Adrenal gland (tissue), 19 donors: ENCODE measurements at places on chromosomes 2 and 18. TPM values are rescaled to one million over a fixed set of nuclear protein-coding genes. Genes with fewer than 3 reads are reported as not detected.

C2orf92 gene
- polyA plus RNA-seq = 4.1 TPM

TXNDC2 gene
- 0.22 TPM for polyA plus RNA-seq

CNRIP1 gene
- 15.5 TPM for polyA plus RNA-seq

C2orf72 gene
- 1.4 TPM for polyA plus RNA-seq

RBKS gene
- 14.6 TPM for polyA plus RNA-seq

DNA sequence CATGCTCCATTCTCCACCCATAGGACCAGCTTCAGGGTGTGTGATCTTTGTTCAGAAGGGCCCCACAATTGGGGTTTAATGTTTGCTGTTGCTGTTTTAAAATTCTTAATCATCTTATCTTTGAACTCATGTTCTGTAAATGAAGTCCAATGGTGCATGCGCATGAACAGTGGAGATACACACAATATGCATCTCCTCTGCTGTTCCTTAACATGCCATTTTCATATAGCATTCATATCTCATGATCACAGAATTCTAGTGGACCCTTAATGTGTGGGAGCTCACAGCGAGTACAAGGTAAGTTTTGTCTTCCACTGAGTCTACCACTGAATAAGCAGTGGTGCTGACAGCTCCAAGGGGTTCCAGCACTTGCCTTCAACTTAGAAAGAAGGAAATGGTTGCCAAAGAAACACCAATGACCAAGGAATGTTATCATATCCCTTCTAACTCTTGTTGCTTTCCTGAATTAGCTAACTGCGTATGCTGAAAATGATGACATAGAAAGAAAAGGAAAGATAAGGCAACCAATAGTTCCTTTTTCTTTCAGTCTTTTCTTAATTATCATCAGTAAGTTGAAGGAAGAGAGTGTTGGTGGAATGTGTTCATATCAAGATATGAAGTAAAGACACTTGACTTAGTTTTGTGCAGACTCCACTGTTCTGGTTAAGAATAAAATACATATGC is 258.9 kb upstream of the FBXO11 start:
- DNase-seq = no peak
- no peaks in the 10 kb centered on the region for H3K4me1 ChIP-seq
- H3K27ac ChIP-seq = no peak overlapping the region
- H3K27me3 ChIP-seq = no peaks in the 10 kb centered on the region
- H3K36me3 ChIP-seq = no peaks in the 10 kb centered on the region

- H3K36me3 ChIP-seq = no peaks in the 10 kb centered on the region
- no peaks in the 10 kb centered on the region for H3K27me3 ChIP-seq
- no peak overlapping the region for H3K4me3 ChIP-seq
- no peak for DNase-seq
- peaks cover 10% of the 10 kb centered on the region for H3K4me1 ChIP-seq
- no peak overlapping the region for H3K27ac ChIP-seq
Measured at GRCh38 chr2:234955971-234956509, 4.2 kb downstream of the SH3BP4 start.

- peaks cover 64% of the 10 kb centered on the region for H3K4me1 ChIP-seq
- H3K36me3 ChIP-seq = no peaks in the 10 kb centered on the region
- H3K4me3 ChIP-seq = no peak overlapping the region
- peak overlapping the region; percentile 58 for H3K27ac ChIP-seq
- DNase-seq = no peak
- H3K27me3 ChIP-seq = no peaks in the 10 kb centered on the region
Measured at GRCh38 chr2:218003281-218003944, 618 bp upstream of the TNS1 start.

GRCh38 chr2:118846953-118847761 is at the start of gene EN1:
TSS of gene EN1 (minus strand) at chr2:118847648. CDS start at chr2:118847167, 481 bp downstream.
- DNase-seq = no peak
- peaks cover 26% of the 10 kb centered on the region for H3K4me1 ChIP-seq
- peaks cover 96% of the 10 kb centered on the region for H3K27me3 ChIP-seq
- H3K27ac ChIP-seq = no peak within 1 kb of the TSS

DNA sequence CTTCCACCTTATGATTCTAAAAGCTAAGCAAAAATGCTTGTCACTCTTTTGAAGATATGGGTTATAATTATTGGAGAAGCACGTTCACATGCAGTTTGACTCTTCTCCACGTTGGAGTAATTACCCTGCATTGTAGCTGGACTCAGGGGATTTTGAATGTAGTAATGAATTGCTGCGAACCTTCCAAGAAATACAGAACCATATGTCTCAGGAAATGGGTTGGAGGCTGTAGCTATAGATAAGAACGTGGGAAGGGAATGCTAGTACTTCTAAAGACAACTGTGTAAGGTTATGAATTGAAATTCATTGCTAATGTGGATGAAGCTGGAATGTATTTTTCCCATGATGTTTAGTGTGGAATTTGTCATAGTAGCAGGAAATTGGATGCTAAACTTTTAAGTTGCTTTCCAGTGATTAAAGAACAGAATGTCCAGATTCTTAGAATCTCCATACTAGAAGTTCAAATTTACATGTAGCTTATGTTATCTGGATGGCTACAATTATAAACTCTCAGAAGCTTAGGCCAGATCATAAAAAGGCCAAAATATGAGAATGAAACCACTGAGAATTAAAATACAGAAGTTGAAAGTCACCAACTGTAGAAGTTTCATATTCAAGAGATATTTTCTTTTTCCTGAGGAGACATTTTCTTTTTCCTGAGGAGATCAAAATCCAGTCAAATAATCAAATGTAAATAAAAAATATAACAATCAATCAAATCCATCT is 27.3 kb upstream of the SPOPL start:
- no peak overlapping the region for H3K4me3 ChIP-seq
- no peaks in the 10 kb centered on the region for H3K27me3 ChIP-seq
- no peak overlapping the region for H3K27ac ChIP-seq
- no peaks in the 10 kb centered on the region for H3K36me3 ChIP-seq
- H3K4me1 ChIP-seq = no peaks in the 10 kb centered on the region

- H3K36me3 ChIP-seq = no peaks in the 10 kb centered on the region
- no peak for DNase-seq
- peaks cover 4% of the 10 kb centered on the region for H3K27me3 ChIP-seq
Measured at GRCh38 chr2:70620020-70620419, 66.4 kb upstream of the TGFA start.

DNA sequence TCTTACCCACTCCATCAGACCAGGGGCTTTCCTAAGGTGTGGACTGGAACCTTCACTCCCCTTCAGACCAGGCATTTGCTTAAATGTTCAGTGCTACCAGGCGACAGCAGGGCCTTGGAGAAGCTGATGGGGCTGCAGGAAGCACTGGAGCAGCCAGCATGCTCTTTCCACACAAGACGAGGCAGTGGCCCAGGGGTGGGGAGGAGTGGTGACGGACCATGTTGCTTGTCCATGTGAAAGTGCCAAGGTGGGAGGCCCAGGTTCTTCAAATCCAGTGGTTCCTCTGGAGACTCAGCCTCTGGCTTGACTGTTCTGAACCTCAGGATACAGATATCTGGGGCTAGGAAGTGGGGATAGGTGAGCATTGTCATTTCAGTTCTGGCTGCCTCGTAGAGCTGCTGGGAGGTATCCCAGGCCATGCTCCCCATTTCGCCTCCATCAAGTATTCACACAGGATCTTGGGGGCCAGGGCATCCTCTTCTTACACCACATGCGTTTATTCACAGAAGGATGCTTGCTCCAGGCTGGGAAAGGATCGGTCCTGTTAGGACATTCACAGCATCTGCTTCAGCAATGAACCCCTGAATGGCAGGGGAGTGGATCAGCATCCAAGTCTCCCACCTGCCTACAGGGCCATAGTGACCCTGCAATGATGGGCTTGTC is 62.2 kb downstream of the SFXN5 start:
- no peak for DNase-seq
- H3K27me3 ChIP-seq = no peaks in the 10 kb centered on the region
- H3K4me1 ChIP-seq = no peaks in the 10 kb centered on the region
- H3K36me3 ChIP-seq = peaks cover 5% of the 10 kb centered on the region
- no peak overlapping the region for H3K27ac ChIP-seq
- H3K4me3 ChIP-seq = no peak overlapping the region
